Stimulated activated CD8-positive, alpha-beta memory T cell treated with anti-CD3 and anti-CD28 coated beads, Interleukin-4, amount 100 ng/mL, for 1 hour (primary cell): ENCODE measurements at places on chromosomes 2 and 18.

DNA sequence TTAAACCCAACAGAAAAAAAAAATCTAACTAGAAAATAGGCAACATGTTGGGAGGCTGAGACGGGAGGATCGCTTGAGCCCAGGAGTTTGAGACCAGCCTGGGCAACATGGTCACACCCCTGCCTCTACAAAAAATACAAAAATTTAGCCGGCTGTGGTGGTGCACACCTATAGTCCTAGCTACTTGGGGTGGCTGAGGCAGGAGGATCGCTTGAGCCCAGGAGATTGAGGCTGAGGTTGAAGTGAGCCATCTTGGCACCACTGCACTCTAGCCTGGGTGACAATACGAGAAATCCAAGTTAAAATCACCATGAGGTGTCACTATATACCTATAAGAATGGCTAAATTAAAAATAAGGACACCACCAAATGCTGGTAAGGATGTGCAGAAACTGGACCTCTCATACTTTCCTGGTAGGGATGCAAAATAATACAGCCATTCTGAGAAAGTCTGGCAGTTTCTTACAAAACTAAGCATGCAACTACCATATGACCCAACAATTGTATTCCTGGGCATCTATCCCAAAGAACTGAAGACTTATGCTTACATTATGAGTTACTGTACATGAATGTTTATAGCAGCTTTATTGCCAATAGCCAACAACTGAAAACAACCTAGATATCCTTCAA lies 2.2 kb downstream of the SEPTIN10 start:
- DNase-seq: no peak

DNA sequence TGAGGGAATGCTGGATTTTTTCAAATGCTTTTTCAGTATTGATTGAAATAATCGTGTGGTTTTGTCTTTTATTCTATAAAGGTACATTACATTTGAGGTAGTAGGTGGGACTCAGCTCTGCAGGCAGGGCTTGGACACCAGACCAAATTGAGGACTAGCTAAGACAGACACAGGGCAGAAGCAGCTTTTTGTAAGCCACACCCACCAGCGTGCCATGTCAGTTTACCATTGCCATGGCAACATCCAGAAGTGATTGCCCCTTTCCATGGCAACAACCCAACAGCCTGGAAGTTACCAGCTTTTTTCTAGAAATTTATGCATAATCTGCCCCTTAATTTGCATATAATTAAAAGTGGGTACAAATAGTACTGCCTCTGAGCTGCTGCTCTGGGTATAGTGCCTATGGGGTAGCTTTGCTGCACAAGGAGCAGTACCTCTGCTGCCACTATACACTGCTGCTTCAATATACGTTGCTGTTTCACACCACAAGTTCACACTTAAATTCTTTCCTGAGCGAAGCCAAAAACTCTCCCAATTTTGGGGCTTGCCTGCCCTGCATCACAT lies 23.6 kb upstream of the VWA3B start:
- no peak for DNase-seq

DNA sequence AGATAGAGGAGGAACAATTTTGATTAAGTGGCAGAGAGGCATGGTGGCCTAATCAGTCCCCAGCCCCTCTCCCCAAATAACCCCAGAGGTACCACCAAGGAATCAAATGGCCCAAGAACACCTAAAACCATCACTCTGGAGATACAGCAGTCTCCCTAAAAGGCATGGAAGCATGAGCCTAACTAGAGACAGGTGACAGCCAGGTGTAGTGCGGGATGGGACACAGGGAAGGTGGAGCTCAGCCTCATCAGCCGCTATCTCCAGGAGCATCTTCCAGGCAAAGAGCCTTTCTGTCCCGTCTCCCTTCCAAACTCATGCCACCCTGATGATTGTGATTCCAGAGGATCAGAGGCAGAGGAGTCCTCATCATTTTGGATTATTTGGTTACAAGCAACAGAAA lies 144.7 kb downstream of the COPS8 start:
- DNase-seq: no peak

- no peak for DNase-seq
Measured at GRCh38 chr2:152344579-152345195, 9.7 kb downstream of the FMNL2 start.

GRCh38 chr2:47357483-47357882 lies 45.5 kb upstream of the MSH2 start:
- no peak for DNase-seq

DNA sequence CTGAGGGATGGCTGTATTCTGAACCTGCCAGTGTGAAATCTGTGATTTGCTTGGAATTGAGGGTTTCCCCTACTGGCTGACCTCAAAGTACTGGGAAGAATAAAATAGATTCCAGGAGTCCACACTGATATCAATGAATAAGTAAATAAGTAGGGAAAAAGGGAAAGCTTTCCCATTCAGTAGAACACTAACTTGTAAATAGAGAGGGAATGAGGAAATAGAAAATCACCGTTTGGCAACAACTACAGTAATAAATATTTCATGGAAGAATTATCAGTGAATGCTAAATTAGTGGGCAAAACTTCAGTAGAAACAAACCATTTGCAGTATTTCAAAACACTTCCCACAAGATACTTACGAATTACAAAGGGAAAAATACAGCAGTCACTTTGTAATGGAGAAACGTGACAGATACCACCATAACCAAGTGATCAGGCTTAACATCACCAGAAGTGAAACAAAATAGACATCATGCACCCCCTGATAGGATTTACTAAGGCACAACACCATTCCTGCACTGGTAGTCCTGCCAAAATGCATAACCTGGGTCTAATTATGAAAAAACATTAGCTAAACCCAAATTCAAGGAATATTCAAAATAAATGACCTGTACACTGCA lies 88.5 kb downstream of the ICA1L start:
- no peak for DNase-seq

DNA sequence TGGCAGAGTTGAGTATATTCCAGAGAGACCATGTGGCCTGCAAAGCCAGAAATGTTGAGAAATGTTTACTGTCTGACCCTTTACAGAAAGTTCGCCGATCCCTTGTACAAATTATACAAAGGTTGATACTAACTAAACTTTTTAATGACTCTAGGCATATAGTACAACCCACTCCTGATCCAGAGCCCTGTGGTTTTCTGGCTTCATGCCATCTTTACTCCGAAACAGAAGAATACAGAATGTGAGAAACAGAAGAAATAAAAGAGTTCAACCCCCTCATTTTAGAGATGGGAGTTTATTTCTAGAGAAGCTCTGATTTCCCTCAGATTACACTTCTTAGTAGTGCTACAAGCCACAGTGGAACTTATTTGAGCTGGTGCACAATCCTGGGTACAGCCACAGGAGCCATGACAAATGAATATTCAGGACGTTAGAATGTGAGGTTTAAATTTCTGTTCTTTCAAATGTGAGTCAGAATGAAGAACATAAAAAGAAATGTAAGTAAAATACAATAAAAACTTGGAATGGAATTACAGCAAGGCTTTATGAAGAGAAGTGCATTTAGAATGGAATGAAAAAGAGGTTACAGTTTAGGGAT lies 38.0 kb upstream of the SMCHD1 start:
- DNase-seq: no peak

DNA sequence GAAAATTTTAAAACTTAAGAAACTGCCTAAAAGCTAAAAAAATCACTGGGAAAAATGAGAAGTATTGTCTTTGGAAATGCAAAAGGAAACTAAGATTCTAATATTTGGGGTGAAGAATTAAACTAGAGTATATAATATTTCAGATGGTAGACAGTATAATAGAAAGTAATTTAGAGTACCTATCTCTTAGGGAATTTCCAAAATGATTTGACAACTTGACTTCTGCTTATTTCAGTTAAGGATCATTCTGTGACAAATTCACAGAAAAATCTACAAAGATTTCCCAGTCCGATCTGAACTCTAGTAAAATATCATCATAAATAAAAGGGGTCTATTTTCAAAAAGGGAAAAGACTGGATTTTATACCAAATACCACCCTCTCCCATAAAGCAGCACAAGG lies 99.6 kb downstream of the ATAD2B start:
- DNase-seq: no peak

GRCh38 chr18:10846657-10847407 lies 302.5 kb downstream of the PIEZO2 start:
- DNase-seq: no peak

GRCh38 chr2:151407281-151407680 lies 2.4 kb upstream of the RIF1 start:
- no peak for DNase-seq

DNA sequence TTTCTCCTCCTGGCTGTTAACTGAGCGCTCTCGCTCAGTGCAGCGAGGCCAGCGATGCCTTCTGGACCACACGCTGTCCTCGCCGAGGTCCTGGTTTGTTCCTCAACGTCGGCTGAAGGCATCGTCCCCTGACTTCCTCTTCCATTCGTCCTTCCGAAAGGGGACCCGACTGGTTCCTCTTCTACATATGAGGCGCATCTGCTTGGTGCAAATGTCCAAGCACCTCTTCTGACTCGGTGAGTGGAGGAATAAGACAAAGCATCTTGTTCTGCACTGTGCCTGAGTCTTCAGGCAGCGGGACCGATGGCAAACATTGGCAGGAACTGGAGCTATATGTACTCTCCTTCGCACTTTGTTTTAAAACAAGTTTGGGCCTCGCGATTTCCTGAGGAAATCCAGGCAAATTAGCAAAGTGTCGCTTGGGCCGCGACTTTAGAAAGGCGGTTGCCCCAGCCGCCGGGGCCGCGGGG lies 621 bp upstream of the KCNS3 start:
- no peak for DNase-seq

DNA sequence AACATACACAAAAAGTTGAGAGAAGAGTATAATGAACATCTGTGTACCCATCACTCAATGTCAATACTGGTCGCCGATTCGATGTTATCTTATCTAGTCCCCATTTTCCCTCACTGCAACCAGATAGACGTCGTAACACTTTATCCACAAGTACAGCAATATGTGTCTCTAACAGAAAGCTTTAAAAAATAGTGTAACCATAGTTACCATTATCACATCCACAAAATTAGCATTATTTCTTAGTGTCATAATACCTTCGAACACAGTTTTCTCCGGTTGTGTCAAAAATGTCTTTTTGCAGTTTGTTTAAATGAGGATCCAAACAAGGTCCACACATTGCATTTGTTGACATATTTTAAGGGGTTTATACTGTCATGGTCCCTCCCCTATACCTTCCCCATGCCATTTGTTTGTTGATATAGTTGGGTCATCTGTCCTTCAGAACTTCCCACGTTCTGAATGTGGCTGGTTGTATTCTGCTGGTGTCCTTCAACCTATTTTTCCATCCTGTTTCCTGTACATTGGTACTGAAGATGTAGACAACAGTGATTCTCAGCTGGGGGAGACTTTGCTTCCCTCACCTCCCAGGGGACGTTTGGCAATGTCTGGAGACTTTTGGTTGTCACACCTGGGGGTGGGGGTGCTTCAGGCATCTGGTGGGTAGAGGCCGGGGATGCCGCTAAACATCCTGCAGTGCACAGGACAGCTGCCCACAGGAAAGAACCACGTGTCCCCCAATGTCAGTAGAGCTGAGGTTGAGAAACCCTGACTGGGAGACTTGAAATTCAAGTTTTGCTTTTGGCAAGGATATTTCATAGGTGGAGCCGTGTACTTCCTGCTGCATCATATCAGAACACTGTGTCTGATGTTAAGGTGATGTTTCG lies 72.7 kb upstream of the SPRED2 start:
- no peak for DNase-seq

- no peak for DNase-seq
Measured at GRCh38 chr2:168528469-168528868, 72.4 kb downstream of the CERS6 start.

DNA sequence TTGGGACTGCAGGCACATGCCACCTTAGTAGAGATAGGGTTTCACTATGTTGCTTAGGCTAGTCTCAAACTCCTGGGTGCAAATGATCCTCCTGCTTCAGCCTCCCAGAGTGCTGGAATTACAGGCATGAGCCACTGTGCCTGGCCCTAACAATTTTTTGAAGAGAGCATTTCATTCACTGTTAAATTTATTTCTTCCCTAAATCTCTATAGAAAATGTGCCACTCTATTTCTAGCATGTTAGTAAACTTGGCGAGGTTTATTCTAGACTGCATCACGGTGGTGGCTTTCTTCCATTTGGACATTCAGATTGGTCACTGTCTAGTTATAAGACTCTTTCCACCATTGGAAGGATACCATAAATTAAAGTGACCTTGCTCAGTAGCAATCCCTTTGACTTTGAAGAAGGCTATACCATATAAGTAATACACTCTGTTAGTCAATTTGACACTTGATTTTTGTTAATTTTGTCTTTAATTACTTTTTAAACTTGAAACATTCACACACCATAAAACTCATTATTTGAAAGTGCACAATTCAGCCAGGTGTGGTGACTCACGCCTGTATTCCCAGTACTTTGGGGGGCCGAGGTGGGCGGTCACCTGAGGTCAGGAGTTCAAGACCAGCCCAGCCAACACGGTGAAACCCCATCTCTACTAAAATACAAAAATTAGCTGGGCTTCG lies 16.2 kb downstream of the DDX1 start:
- DNase-seq: no peak

DNA sequence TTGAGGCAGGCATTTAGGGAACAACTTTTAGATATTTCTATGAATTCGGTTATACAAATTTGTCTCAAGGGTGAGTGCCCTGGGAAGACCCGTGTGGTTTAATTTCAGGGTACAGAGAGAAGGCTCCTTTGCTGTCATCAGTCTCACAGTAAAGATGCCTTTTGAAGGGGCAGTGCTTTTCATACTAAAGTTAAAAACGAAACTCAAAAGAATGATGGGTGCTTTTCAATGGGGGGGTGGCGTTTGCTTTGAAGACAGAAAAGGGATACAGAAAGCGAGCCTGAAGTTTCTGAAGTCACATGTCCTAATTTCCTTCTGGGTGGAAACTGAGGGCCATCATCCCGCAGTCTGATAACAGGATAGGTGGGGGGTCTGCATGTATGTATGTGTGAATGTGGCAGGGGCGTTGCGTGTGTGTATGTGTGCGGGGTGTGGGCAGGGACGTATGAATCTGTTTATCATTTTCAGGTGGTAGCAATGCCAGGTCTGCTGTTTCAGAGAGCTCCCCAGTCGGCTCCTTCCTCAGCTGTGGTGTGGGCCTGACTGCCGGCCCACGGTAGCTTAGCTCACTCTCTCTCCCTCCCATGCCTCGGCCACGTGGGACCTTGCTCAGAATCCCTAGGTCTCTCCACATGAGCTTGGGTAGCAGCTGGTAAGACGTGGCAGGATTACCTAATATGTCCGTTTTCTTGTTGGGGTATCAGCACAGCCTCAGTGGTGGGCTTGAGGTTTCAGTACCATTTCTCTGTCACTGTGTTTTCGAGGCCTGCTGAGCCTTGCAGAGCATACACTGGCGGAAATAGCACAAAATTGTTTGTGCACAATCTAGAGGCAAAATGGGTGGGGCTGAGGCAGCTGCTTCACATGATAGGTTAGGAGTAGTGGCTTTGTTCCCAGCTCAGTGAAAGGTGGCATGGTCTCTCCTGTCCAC lies 32.7 kb downstream of the ARHGAP25 start:
- no peak for DNase-seq

DNA sequence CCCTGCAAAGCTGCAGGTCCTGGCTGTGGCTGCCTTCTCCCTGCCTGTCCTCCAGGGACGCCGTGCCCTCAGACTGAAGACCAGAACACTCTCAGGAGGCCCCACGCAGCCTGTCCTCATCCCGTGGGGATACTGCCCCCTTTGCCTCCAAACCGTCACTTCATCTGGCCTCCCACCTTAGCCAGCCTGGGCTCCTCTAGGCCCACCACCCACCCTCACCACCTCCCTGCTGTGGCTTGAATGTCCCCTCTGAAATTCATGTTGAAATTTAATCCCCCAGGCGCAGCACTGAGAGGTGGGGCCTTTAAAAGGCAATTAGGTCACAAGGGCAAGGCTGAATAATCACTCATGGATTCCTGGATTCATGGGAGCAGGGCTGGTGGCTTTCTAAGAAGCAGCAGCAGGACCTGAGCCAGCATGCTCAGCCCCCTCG lies 198.2 kb downstream of the SEPTIN10 start:
- no peak for DNase-seq

GRCh38 chr2:186641132-186641806 lies 51.4 kb downstream of the ITGAV start:
- DNase-seq: no peak
